CD4-positive, alpha-beta T cell treated with Interleukin-21 for 1 hour (primary cell): ENCODE measurements at places on chromosomes 3 and 15.

GRCh38 chr3:41726891-41727290 lies 235.0 kb downstream of the ULK4 start:
- DNase-seq: no peak

- DNase-seq: no peak
Measured at GRCh38 chr3:141663993-141664392, 74.1 kb upstream of the RNF7 start.

GRCh38 chr15:51876169-51876568 lies 46.7 kb downstream of the TMOD3 start:
- no peak for DNase-seq

- no peak for DNase-seq
Measured at GRCh38 chr15:87710406-87710805, 546.1 kb downstream of the NTRK3 start.

GRCh38 chr3:62938583-62938982 lies 63.4 kb upstream of the CADPS start:
- no peak for DNase-seq

DNA sequence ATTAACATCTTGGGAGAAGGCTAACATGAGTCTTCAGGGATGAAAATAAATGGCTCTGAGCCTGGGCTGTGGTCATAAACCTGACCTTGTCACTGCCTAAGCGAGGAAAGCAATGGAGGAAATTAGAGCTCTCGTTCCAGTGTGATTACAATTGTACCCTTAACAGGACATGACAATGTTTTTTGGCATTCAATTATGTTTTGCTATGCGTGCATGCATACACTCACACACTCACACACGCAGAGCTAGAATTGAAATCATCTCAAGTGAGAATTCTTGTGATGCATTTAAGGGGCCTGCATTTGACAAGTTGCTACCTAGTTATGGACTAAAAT lies 24.1 kb downstream of the ZNF80 start:
- DNase-seq: no peak

DNA sequence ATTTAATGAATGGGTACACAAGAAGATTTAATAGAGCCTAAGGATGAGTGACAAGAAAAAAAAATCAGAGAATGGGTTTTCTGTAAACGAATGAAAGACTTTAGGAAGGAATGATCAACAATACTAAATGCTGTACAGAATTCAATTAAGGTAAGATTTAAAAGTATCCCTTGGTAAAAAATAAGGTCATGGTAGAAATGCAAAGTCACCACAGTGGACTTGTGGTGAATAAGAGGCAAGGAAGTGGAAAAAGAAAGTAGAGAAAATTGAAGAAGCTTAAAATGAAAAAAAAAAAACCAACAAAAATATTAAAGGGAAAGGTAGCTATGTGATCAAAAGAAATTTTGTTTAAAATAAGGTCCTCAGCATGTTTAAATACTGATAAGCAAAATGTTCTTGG lies 82.4 kb downstream of the PLSCR2 start:
- DNase-seq: no peak

DNA sequence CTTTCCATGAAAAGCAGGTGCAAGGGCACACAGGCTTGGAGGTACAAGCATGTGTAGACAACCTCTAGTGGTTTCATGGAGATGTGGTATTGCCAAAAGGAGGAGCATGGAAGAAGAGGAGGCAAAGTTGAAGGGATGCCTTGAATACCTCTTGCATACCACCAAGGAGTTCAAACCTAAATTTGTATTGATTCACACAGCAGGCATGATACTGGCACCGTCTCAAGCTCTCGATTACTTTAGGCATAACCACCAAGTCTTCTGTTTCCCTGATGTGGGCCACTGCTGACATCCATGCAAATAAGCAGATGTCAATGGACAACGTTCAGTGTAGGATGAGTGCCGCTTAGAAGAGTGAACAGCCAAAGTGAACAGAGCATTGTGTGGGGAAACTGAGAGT lies 87.1 kb downstream of the SCN11A start:
- no peak for DNase-seq

- no peak for DNase-seq
Measured at GRCh38 chr3:180184816-180185215, 148.1 kb upstream of the PEX5L start.

GRCh38 chr3:97705764-97706163 lies 58.8 kb upstream of the ARL6 start:
- DNase-seq: no peak

DNA sequence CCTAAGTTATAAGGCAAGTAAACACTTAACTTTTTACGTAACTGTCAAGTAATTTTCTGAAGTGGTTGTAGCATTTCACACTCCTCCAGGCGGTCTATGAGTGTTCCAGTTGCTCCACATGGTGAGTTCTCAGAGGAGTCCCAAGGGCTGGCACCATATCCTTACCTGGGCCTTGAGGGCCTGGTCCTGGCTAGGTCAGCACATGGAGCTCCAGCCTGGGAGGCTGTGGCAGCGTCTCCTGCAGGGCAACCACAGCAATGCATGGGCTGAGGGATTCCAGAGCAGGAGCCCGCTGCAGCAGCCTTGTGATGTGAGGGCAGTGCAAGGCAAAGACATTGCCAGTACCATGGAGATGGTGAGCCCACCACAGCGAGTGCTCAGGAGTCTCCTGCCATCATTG lies 32.2 kb upstream of the LYZL4 start:
- DNase-seq: no peak

DNA sequence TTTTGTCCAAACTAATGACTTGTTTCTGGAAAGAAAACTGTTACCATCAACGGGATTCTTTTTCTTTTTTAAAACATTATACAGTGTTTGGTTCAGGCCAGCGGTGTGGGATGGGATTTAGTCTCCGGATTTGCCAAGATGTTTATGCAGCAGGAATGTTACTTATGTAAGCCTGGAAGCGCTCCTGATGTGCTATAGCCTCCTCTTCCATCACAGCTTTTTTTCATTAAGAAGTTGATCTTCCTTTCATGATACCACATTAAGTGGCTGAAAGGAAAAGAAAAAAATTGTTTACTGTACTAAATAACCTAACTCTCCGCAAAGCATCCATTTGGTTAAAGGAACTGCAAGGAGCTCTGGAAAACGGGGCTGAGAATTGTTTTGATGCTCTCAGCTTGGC lies 120.5 kb upstream of the ALDH1A3 start:
- no peak for DNase-seq

DNA sequence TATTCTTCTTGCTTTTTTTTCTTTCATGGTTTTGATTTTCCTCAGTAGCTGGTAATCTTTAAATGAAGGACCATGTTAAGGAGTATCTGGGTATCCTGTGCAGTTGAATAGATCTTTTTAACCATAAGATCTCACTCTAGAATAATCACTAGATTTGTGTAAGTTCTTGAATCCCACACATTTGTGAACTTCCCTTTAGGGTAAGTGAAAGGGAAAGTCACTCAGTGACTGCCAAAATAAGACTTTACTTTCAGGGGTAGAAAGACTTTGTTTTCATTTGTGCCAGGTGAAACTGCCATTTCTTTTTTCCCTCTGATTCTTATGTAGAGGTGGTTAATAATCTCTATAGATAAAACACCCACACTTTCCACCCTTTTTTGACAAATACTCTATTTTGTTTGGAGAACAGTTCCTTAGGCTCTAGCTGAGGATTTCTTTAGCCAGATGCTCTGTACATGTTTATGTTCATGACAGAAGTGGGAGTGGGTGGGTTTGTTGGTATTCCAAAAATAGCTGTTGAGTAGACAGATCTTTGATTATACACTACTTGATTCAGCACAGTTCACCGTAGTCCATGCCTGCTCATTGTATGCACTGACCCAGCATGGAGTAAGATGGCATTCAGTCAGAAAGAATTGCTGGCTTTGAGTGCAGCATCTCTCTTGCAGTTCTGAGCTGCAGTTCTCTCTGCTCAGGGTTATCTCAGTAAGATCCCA lies 28.5 kb downstream of the LRRC49 start:
- no peak for DNase-seq

GRCh38 chr3:53996141-53996874 lies 104.6 kb upstream of the SELENOK start:
- no peak for DNase-seq

DNA sequence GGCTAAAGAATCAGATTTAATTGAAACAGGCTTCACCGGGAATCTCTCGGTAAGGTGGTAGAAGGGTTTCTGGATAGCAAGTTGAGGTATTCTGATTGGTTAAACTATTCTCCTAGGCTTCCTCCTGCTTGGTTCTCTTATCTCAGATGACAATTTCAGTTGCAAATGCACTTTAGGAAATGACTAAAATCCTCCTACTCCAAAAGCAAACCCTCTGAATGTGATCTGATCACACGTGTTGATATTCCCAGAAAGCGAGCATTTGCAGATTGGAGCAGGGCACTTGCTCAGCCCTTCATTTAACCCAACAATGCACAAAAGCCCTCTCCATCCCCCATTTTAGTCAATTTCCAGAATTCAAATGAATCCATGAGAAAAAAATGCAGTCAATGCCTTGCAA lies 55.6 kb upstream of the ICE2 start:
- no peak for DNase-seq

DNA sequence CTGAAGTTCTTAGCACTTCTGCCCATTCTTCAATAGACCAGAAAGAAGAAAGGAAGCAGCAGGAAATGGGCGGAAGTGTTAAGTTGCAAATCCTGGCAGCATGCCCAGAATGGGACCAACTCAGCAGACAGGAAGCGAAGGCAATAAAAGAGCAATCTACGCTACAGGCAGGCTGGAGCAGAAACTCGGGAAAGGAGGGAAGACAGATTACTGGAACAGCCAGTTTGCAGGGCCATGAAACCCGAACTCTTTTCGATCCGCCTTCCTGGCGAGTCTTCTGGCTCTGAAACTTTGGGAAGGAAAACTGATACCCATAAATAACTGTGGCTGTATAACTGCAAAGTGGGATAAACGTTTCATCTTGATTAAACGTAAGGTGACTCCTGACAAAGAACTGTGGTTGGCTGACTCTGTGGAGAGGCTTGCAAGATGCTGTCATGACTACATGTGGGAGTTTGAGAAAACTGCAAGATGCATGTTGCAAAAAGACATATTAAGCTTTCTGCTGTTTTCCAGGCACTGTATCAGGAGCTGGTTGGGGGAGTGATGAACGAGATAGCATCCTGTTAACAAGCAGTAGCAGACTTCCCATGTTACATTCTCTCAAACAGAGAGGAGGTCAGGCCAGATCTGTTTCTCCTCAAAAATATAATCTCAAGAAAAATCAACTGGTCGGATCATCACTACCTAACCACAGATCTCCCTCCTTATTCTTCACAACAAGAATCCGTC lies 67.8 kb downstream of the FMN1 start:
- DNase-seq: peak; percentile 63

DNA sequence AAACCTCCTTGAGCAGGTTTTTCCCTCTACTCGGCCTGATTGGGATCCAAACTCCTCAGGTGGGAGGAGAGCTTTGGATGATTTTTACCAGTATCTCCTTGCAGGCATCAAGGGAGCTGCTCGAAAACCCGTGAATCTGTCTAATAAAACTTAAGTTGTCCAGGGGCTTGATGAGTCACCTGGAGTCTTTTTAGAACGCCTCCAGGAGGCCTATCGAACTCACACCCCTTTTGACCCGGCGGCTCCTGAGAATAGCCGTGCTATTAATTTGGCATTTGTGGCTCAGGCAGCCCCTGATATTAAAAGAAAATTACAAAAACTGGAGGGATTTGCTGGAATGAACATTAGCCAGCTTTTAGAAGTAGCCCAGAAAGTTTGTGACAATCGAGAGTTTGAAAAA lies 41.6 kb downstream of the ZBTB11 start:
- no peak for DNase-seq

DNA sequence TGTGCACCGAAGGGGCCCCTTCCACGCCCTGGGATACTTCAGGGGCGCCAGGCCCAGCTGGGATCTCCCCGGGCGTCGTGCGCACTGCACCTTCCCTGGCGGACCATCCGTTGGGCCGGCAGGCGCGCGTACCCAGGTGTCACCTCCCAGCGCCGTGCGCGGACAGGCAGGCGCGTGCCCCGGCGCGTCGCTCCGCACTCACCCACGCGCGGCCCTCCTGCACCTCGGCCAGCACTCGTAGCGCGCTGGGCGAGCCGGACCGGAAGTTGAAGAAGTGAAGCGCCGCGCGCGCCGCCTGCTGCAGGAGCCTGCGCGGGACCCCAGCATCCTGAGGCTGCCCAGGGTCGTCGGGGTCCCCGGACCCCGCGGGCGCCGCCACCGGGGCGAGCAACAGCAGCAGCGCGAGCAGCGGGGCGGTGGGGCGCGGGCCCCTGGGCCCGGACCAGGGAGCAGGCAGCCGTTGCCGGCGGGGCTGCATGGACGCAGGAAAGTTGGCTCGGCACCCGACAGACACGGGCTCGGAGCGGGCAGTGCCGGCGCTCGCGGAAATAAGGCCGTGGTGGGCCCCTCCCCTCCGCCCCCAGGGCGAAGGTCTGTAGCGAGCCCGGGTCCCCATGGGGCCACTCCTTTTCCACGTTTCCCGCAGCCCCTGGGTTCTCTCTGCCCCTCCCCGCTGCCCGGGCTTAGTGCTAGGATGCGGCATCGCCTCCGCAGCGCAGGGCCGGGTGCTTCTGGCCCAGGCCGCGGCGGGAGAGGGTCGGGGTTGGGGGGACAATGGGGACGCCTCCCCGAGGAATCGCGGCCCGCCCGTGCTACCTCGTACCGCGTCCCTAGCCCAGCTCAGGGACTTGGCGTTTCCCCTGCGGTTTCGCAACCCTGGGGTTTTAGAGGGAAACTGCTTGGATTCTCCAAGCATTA lies at the start of gene RARRES1:
TSS of gene RARRES1 (minus strand) at position 520 of the 918 bp plus-strand sequence. CDS start at position 478, 42 bp downstream.
- DNase-seq: peak; percentile 16

- DNase-seq: no peak
Measured at GRCh38 chr3:107641572-107642307, 119.0 kb downstream of the BBX start.

DNA sequence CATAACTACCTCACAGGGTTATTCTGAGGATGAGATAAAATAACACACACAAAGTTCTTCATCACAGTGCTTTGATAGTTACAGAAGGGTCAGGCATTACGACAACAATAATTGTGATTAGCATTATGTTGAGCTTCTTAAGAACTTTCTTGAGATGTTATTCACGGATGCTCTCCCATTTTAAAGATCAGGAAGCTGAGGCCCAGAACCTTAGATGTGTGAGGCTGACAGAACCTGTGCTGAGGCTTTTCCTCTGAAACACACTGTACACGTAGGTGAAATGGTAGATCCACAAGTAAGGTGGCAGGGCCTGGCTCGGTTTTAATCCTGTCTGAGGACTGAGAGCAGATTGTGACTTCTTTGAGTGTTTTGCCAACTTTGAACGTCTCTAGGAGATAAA lies 211.2 kb upstream of the BHLHE40 start:
- no peak for DNase-seq

DNA sequence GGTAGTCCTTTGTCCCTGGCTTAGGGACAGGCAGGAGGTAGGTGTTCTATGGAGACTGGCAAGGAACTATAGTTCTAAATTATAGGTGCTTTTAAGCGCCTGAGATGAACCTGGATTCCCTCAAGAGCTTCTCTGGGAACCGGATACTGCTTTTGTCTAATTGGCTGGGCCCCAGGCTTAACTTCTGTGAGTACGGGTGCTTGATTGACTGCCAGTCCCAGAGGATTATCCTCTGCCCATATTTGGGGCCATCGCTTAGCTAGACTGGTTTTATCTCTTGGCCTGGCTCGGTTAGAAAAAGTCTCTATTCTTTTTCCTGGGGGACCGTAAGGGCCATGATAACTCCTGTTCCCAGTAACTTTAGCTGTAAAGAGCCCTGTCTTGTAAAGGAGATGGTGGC lies 339.1 kb downstream of the KCNH8 start:
- DNase-seq: no peak
